ENCODE measurements at places on chromosomes 16 and 17.

DNA sequence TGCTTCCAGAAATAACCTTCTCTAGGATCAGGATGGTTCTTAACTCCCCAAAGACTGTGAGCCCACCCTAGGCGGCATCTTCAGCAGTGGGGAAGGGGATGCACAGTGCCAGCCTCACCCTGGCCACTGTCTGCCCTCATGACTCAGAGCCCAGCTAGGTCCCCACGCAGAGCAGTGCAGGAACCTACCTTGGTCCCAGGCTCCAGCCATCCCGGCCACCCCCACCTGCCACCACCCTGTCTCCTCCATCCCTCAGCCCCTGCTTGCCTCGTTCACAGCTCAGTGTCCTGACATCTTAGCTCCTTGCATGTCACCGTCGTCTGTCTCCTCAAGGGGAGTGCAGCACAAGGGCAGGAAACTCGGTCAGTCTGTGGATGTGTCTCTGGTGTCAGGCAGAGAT lies 16.1 kb upstream of the KRTAP17-1 start:
- DNase-seq = no peak

DNA sequence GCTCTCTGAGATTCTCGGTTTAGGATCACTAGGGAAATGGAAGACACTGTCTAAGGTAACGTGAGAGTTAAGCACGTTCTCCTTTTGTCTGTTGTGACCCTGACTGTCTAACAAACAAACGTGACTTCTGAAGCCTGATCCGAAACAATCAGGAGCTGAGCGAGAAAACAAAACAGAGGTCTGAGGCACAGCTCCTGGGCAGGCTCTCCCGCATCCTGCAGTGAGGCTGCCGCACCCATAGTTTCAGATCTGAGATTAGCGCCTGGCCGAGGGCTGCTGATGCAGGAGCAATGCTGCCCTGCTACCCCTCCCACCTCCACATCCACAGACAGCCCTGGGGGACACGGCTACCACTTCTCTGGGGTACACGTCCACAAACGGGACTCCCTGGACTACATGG lies 46.7 kb downstream of the RNF157 start:
- DNase-seq = no peak

DNA sequence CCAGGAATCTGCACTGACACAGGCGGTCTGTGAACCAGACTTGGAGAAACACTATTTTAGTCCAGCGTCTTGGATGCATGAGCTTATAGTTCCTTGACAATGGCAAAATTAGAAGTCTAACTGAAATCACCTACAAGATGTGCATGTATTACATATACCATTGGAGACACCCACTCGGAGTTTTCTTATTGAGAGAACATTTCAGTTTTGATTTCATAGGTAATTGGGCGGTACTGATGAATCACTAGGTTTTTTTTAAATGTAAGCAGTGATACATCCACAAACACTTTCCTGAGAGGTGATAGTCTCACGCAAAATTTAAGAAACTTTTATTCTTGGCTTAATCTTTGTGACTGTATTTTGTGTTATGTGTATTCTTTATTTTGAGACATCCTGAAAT lies 69.8 kb downstream of the PRKCA start:
- no peak for DNase-seq

DNA sequence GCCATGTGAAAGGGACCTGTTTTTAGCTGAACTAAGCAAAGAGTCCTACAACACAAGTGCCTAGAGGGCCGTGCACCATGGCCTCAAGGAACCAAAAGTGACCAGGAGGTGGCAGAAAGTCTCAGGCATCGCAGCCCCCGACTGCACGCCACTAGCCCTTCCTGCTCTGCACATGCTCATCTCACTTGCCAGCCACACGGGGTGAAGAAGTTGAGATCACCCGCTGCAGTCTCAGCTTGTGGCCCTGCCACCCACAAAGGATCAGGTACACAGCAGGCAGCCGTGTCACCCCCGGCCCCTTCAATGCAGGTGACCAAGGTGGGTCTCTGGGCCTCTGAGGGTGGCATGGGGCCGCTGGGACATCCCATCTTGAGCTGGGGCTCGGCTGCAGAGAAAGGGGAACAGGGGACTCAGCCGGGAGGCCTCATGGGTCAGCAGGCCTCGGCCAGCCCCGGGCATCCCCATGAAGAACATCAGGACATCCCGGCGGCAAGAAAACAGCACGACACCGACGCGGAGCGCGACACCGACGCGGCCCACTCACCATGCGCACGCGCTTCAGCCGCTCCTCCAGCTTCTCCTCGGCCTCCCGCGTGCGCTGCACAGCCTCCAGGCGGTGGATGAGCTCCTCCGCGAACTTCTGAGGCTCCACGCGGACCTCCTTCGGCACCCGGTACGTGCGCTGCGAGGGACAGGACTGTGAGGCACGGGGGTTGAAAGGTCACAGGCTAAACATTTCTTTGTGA lies 21.0 kb downstream of the PDIA2 start:
- DNase-seq = no peak

DNA sequence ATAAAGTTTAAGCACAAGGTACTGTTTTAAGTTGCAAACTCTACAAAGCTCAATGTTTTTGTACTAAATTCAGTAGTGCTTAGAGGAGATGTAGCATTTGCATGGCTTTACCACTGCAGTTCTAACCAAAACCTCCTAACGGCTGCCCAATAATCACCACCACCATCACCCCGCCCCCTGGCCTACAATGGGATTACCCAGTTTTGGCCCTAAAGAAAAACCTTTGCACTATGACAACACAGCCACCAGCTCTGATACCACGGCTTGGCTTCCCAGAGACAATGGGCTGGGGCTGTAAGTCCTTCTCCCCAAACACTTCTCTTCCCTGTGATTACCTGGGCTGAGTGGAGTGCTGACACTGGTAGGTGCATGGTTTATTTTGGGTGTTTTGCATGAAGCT lies 58.4 kb upstream of the MTMR4 start:
- no peak for DNase-seq

- DNase-seq = no peak
Measured at GRCh38 chr17:1144162-1144561, 35.6 kb downstream of the ABR start.

GRCh38 chr16:874366-875181 lies 74.0 kb upstream of the GNG13 start:
- no peak for DNase-seq

GRCh38 chr17:80694085-80694991 lies 149.7 kb downstream of the RPTOR start:
- no peak for DNase-seq

DNA sequence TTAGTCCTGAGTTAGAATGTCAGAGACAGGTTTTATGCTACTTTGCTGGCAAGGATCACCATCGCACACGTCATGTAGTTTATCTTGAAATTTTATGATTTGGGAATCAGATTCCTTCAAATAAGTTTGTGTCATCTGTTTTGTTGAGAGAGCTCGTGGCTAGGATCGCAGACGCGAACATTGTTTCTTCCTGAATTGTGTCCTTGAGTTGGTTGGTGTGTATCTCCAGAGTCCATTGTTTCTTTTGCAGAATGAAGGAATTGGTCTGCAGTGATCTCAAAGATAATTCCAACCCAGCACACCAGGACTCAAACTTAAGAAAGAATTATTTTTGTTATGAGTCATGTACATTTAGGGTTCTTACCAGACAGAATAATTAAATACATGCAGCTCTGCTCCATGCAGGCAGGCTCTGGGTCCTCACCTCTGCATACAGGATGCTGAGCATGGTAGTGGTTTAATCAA lies 51.6 kb downstream of the PRKCA start:
- no peak for DNase-seq

GRCh38 chr17:58416937-58417299 lies 416 bp downstream of the RNF43 start:
- no peak for DNase-seq

GRCh38 chr17:3762922-3763776 lies 37.8 kb downstream of the ITGAE start:
- DNase-seq = no peak

DNA sequence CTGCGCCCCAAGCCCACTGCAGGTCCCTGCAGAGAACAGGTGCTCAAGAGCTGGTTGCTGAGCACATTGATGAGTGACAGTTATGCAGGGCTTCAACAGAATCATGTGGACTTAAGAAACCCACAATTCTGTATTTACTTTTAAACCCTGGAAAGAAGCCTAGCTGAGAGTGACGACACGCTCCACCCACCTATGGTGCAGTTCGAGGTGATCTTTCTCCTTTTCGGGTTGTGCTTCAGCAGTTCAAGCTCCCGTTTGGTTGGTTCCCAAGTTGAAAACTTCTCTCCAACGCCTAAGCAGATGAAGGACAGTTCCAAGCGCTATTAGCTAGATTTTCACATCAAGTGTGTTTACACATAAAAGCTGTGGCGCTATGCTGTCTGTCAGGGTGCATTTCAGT lies 23.9 kb downstream of the USP22 start:
- DNase-seq = no peak

GRCh38 chr16:80063031-80063712 lies 462.6 kb upstream of the MAF start:
- no peak for DNase-seq

GRCh38 chr16:74019612-74020011 lies 277.0 kb upstream of the PSMD7 start:
- DNase-seq = no peak

GRCh38 chr16:69123910-69124309 lies 8.5 kb downstream of the CHTF8 start:
- DNase-seq = peak; percentile 29

- DNase-seq = no peak
Measured at GRCh38 chr17:48639982-48640857, 14.1 kb upstream of the HOXB9 start.

DNA sequence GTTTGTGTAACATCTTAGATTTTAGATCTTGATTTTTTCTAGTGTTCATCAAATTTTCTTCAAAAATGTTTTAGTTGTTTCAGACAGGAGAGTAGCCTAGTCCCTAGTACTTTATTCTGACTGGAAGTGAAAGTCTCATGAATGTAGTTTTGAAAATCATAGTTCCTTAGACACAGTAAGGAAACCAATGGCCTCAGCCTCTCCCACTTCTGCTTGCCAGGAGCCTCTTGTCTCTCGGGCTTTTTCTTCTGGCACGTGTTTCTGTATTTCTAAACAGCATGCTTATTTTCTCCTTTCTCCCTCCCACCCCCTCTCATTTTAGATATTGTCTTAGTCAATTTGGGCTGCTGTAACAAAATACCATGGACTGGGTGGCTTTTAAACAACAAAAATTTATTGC lies 9.8 kb downstream of the SLFN5 start:
- DNase-seq = no peak

GRCh38 chr16:16971042-16971441 lies 499.7 kb downstream of the XYLT1 start:
- DNase-seq = no peak

DNA sequence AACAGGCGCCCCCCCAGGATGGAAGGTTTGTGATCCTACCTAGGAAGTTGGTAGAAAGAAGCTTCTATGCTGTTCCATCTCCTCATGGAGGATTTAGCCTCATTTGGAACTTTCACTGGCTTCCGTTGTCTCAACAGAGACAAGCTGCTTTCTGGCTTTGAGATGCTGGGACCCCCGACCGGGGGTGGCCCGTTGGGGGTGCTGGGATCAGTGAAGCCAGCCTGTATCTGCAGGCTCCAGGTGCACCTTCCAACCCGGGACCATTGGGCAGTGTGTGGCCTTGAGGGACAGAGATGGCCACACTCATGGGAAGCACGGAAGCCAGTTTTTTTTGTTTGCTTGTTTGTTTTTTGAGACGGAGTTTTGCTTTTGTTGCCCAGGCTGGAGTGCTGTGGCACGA lies 15.4 kb downstream of the CIBAR2 start:
- DNase-seq = no peak

DNA sequence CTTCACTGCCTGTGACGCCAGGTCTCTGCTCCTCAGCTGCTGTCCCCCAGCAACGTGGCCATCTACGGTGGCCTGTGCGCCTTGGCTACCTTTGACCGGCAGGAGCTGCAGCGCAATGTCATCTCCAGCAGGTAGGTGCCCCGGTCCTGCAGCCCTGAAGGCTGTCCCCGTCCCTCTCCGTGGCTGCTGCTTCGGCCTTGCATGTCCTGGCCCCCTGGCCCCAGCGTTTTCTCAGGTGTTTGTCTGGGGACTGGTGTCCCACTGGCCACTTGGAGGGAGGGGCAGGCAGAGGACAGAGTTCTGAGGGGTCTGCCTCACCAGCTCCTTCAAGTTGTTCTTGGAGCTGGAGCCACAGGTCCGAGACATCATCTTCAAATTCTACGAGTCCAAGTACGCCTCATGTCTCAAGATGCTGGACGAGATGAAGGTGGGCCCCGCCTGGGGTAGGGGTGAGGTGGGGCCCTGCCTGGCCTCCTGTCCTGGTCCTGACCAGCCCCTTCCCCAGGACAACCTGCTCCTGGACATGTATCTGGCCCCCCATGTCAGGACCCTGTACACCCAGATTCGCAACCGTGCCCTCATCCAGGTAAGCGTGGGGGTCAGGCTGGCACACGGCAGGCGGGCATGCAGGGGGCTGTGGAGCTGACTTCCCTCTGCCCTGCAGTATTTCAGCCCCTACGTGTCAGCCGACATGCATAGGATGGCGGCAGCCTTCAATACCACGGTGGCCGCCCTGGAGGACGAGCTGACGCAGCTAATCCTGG lies 4.4 kb downstream of the GPS1 start:
- DNase-seq = no peak

DNA sequence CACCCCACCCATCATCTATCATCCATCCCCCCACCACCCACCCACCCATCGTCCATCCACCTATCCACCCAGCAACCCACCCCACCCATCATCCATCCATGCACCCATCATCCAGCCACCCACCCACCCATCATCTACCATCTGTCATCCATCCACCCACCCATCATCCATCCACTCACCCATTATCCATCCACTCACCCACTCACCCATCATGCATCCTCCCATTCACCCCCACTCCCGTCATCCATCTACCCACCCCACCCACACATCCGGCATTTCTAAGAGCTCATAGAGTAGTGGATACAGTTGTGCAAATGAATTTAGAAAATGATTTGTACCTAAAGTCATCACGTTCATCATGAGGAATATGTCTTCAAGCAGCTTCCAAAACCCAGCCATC lies 405.1 kb downstream of the SNX29 start:
- no peak for DNase-seq

DNA sequence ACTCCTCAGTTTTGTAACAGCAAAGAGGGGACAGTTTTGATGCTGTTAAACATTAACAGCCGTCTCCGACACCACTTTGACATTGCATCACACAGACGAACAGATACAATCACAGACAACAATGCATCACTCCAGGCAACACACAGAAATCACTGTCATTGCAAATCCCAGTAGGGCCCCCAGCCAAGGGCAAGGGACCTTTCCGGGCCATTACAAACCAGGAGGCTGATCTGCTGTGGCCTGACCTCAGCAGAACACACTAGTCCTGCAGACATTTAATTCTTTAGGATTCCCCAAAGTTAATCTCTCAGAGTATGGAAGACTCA lies 136.2 kb upstream of the RCVRN start:
- DNase-seq = no peak

DNA sequence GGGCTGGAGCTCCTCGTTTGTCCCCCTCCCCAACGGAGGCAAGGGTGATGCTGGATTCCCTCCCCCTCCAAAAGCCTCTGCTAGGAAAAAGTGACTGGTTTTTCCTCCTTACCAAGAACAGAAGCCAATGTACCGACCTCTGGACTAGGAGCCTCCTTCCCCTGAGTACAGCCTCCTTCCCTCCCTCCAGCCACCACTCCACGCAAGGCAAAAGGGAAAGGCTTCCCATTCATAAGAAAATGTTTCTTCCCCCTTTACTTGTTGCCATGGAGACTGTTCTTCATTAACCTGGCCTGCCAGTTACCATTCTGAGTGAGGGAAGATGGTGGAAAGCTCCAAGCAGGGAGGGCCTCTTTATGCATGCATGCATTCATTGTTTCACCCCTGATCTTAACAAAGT lies 4.3 kb upstream of the PIMREG start:
- DNase-seq = peak; percentile 15
